T-helper 1 cell (primary cell): ENCODE measurements at places on chromosomes 12 and 14.

- DNase-seq, result no peak
These were observed 15.2 kb downstream of the PITPNM2 start for GRCh38 chr12:123135688-123136087.

DNA sequence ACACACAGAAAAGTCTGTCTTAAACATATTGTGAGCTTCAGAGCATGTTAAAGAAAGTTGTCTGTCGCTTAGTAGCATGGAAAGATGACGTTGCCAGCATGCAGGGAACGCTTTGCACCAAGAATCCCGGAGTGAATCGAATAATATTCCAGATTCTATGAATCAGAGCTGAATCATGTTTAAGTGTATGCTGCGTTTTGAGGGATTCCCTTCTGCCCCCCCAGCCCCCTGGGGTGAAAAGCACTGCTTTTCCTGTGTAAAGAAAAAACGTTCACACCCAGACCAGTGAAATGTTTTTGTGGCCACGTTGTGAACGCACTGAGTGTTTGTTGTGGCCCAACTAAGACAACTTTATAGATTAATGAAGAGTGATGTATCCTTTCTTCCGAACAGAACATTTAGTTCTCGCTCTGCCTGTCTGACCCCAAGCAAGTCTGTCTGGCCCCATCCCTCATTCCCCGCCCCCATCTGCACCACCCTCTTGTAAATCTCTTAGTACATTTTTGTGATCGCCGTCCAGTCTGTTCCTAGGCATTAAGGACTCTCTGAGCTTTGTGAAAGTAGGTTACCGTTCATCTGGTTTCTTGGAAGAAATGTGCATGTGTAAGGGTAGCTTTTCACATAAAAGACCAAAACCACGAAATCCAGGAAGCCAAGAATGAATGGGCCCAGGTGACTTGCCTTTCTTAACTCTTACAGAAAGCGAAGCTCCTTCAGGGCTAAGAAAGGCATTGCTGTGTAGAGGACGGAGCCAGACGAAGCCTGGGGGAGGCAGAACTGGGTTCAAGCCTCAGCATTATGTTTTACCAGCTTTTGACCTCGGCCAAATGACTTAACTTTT, 103.0 kb downstream of the SAMD4A start:
- DNase-seq, result no peak

DNA sequence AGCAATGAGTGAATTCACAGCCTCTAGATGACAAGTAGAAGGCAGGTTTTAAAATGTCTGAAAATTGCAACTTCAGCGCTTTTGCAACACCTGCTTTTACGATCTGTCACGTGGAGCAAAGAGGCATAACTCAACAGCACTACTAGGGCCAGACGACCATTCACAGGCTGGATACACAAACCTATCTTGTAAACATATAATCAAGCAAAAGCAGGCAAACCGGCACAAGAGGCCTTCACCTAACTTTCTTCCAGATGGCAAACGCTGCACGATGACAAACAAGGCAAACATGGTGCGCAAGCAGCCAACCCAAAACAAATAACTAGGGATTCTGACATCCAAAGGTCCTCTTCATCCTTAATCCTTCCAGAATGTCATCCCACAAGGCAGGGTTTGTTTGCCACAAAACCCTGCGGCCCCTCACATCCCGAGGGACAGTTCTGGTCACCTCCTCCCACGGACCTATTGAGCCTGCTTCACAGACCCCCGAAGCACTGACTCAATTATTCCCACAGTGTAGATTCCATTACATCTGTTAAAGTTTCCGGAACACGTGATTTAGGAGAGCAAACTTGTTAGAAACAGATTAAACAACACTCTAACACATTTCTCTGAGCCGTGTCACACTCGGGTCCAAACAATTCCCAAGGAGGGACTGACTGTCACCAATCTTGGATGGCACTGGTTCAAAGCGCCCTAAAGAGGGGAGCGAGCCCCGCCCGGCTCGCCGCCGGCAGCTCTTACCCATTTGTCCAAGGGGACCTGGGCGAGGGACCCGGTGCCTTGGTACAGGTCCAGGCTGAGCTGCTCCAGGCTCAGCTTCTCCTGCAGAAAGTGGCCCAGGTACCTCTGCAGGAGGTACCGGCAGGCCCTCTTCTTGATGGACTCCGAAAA, 823 bp downstream of the ATG2B start:
- peak; percentile 41 for DNase-seq

GRCh38 chr14:100898935-100899883, 4.3 kb downstream of the RTL1 start:
- DNase-seq, result no peak
